Stimulated activated CD4-positive, alpha-beta T cell treated with anti-CD3 and anti-CD28 coated beads, Interleukin-4, amount 100 ng/mL, for 4 hours (primary cell): ENCODE measurements at places on chromosomes 2 and 18.

DNA sequence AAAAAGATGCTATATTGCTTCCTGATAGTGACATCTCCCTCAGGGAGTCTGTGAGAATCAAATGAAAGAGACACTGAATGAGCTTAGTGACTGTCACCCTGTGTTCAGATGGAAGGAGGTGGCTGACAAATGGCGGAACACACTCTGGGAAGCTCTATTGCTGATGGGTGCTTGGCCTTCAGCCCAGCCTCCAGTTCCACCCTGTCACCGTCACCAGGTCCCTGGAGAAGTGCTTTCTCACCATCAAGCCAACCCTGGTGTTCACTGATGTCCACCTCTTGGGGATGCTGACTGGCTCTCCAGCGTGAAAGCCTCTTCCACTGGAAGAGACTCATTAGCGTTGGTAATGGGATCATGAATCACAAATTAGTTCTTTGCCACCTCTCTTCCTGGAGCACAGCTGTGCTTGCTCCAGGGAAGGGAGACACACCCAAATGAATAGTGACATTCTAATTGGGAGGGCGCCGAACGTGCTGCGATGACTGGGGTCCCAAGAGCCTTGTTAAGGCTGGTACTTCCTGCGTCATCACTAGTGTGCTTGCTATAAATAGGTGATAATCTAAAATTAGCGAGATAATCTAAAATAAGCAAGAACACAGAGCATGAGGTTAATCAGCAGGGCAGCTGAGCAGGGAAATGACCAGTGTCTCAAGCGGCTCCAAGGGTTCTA is 154.0 kb downstream of the CLIP4 start:
- no peak for DNase-seq

GRCh38 chr2:98084151-98084868 is 2.7 kb upstream of the VWA3B start:
- DNase-seq = no peak

- DNase-seq = no peak
Observed at GRCh38 chr18:30491815-30492551, 550.6 kb downstream of the DSC3 start.

DNA sequence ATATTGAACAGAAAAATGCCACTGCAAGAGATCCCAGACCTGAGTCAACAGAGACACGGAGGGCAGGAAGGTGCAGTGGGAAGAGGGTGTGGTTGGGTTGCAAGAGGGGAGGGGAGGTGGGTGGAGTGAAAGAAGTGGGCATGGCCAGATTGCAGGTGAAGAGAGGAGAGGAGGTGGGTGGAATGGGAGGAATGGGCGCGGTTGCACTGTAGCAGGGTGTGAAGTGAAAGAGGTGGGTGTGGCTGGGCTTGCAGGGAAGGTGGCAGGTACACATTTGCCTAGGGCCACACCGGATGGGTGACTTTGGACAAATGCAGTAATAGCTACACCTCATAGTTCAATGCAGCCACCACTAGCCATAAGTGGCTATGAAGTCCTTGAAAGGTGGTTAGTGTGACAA is 71.1 kb downstream of the DOCK10 start:
- DNase-seq = no peak

DNA sequence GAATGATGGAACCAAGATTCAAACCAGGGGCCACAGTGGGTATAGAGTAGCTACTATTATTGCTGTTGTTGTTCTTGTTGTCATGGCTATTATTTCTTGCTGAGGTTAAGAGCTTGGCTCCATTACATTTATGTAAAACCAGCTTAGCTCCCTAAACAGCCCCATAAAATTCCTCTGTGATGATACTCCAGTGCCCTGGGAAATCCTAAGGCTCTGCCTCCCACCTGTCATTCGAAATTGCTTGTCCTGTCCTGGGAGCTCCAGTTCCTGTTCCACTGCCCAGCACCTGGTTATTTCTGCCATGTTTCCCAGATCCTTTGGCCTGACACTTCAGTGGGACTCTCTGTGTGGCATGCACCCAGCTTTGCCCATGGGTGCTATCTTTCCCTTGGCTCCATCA is 27.8 kb upstream of the NCOA1 start:
- DNase-seq = no peak

DNA sequence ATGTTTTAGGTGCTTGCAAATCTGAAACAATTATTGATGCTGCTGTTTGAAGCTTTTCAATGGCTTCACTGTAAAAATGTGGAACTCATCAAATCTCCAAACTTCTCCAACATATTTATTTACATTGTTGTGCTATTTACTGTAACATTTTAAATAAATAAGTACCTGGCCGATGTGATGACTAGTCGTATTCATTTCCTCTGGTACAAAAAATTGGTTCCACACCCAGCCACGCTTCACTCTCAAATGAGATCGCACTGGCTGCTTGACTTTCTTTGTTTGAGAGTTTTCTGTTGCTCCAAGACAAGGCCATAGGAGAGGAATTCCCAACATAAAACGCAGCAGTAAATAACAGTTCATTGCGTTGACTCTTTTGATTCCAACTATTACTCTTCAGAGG is 32.0 kb downstream of the CDH19 start:
- no peak for DNase-seq

- DNase-seq = no peak
Observed at GRCh38 chr2:197965756-197966155, 161.4 kb downstream of the PLCL1 start.

- no peak for DNase-seq
Observed at GRCh38 chr18:57211776-57212175, 64.9 kb downstream of the BOD1L2 start.

- DNase-seq = peak; percentile 87
Observed at GRCh38 chr2:196176142-196176738, 4.9 kb upstream of the STK17B start.

GRCh38 chr2:30055548-30055947 is 91.3 kb upstream of the YPEL5 start:
- DNase-seq = no peak

- no peak for DNase-seq
Observed at GRCh38 chr2:145987793-145988192, 1467.9 kb upstream of the ZEB2 start.

- DNase-seq = no peak
Observed at GRCh38 chr2:42935692-42936671, 143.6 kb upstream of the HAAO start.

DNA sequence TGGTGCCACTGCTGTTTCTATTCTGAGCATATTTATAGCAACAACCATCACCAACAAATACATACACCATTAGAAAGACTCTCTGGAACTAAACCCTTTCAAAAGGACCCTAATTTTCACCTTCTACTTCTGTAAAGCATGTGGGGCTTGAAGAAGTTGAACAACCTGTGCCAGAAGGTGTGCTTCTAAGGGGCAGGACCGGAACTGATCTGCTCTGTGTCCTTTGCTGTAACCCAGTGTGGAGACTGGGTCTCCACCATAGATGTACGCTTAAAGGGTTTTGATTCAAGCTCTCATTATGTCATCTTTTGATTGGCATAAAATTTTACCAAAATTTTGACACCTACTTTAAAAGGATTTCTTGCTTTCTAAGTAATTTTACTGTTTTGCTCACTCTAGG is 40.3 kb downstream of the WDR43 start:
- DNase-seq = no peak

- DNase-seq = no peak
Observed at GRCh38 chr2:118498943-118499342, 348.5 kb downstream of the EN1 start.

DNA sequence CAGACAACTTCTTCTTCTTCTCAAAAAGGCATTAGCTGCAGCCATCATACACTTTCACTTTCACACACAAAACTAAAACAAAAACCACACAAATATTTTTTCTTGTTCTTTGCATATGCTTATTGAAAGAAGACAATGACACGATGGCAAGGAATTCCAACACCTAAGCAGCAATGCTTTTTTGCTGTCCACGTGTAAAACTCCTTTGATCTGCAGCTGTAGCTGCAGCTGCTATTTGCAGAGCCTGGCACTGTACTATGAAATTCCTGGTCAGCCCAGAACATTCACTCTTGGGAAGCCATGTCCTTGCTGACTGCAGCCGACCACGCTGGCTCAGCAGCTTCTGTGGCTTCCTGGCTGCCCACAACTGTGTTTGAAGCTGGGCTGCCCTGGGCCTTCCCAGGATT is 316.2 kb downstream of the CDH2 start:
- DNase-seq = no peak

DNA sequence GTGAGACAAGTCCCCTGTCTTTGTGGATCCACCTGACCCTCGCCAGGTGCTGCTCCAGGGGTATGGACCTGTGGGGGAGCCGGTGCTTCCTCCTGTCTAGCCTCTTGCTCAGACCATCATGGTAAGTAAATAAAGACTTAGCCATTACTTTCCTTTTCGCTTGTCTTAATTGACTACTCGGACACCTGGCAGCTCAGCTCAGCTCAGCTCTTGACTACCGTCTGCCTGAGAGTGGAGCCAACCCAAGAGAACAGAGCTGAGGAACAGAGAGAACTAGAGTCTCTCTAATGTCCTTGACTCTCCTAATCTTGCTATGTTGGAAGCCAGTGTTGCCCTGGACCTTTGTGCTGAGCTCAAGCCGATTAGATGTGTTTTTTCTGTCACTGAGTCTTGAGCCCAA is 170.3 kb upstream of the CXCR4 start:
- no peak for DNase-seq

DNA sequence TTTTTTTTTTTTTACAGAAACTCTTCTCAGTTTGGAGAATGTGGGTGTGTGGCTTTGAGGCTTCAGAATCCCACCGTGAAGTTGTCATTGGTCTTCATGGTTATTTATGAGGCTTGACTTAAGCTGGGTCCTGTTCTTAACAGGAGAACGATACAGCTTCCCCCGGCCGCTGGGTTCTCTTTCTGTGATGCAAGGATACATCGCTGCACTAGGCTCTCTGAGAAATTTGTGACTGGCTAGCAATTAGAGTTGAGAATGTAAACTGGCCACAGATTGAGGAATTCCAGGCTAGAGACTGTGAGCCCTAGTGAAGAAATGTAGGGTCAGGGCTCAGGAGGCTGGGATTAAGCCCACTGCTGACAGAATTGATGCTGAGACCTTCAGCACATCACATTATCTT is 29.8 kb downstream of the MGAT5 start:
- no peak for DNase-seq
